ENCODE measurements at places on chromosomes 5 and 9.

GRCh38 chr9:87787735-87788134 lies 61.8 kb downstream of the CTSL start:
- no peak for DNase-seq

- DNase-seq, result no peak
These were observed 17.4 kb downstream of the KIF24 start for GRCh38 chr9:34311499-34312185.

GRCh38 chr9:110650991-110651411 lies 17.6 kb upstream of the MUSK start:
- DNase-seq, result peak; percentile 97

GRCh38 chr5:78008356-78008967 lies 232.3 kb upstream of the TBCA start:
- DNase-seq, result no peak

GRCh38 chr5:164950927-164951326 lies 1445.5 kb downstream of the MAT2B start:
- DNase-seq, result no peak

DNA sequence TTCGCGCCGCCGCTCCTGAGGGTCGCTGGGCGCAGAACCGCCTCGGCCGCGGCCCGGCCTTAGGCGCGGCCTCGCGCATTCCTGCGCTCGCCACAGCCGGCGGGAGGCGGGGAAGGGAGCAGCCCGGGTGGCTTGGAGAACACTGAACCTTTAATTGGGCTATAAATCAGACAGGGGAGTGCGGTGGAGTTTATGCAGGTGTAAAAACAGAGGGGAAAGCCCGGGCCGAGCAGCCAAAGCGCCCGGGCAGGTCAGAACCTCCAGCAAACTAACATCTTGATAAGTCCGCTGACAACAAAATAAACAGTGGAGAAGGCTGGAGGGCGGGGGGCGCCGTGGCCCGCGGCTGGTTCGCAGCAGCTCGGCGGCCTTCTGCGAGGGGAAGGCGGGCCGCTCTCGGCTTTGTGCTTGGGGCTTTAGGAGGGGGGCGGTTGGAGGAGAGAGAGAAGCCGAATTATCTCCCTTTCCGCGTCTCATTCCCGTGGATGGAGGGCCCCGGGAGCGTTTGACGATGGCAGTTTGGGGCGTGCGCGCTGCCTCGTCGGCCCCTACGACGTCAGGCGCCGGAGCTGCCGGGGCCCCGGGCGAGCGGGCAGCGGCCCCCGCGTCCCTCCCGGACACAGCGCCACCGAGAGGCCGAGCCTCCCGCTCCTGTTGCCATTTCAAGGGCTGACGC lies 11.3 kb downstream of the FOXD1 start:
- no peak for DNase-seq

- peak; percentile 17 for DNase-seq
These were observed 64.8 kb downstream of the HMCN2 start for GRCh38 chr9:130330202-130330862.

DNA sequence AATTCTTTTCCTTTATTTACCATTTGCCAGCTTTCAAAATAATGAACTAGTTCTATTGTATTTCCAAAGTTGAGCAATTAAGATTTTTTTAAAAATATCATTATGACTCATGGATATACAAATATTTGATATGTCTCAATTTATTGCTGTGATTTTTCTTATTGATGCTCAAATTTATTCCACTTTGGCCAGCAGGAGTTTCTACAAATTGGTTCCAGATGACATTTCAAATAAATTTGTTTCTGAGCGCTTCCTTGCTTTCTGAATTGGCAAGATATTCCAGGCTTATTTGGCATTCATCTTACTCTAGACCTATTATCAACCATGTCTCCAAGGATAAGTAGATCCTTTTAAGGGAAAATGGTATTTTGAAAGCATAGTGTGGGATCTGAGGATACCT lies 58.5 kb upstream of the TJP2 start:
- peak; percentile 34 for DNase-seq

DNA sequence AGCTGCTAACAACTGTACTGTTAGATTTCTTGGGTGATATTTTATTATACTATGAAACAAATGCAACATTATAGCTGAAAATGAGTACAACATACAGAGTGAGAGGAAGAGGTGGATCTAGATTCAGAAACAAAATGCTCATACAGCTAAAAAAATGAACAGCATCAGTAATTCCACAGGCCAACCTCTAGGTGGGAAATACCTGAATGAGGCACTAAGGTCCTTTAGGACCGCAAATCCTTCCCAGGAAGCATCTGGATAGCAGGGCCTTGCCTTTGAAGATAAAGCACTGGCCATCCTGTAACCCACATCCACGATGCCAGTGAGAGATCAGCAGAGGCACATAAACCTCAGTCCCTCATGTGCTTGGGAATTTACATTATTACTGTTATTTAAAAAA lies 310.8 kb downstream of the YTHDC2 start:
- DNase-seq, result no peak

- DNase-seq, result no peak
These were observed 269.6 kb downstream of the ARL15 start for GRCh38 chr5:54040804-54041203.

GRCh38 chr9:8157683-8158324 lies 358.2 kb upstream of the DMAC1 start:
- no peak for DNase-seq

- no peak for DNase-seq
These were observed 29.7 kb upstream of the FCN1 start for GRCh38 chr9:134947265-134947955.

DNA sequence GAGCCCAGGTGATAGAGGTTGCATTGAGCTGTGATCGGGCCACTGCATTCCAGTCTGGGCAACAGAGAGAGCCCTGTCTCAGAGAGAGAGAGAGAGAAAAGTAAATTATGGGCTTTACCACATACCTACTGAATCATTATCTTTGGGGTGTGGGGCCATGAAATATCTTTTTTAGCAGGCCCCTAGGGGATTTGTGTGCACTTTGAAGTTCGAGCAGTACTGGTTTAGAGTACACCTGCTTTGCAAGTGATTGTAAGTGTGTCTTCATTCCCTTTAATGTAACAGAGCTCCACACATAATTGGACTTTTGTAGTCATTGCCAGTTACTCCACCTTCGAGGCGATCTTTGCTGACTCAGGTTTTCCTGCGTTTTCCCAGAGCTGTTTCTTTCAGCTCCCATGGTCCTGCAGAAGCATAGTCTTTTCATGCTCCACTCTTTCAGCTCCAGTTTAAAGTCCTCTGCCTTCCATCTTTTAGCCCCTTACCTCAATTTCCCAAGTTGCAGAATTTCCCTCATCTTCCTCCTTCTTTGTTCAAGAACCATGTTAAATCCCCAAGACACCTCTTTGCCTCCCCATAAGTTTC lies 24.0 kb upstream of the FRMPD1 start:
- DNase-seq, result no peak

DNA sequence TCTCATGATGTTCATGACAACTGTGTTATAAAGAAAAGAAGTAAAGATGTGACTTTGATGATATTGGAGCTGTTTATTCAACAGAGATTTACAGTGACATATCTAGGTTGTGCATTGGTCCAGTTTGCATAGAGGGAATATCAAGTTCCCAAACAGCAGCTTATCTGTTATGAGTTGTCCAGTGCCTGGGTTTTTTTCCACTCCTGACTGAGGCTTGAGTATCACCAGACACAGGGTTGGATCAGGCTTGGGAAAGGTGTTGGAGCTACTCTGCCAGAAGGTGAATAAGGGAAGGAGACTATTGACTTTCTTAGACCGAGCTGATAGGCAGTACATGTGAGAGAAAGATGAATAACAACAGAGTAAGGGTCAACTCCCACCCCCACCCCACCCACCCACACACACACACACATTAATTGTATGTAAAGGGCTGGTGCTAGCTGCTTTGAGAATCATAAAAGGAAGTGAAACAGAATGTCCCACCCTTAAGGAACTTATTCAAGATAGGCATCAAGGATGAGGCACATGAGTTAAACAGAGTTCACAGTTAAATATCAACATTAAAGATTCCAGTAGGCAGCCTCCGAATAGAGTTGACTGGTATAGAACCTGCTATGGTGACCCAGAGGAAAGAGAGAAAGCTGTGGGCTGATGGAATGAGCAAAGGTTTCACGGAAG lies 33.0 kb upstream of the RASGRF2 start:
- no peak for DNase-seq

DNA sequence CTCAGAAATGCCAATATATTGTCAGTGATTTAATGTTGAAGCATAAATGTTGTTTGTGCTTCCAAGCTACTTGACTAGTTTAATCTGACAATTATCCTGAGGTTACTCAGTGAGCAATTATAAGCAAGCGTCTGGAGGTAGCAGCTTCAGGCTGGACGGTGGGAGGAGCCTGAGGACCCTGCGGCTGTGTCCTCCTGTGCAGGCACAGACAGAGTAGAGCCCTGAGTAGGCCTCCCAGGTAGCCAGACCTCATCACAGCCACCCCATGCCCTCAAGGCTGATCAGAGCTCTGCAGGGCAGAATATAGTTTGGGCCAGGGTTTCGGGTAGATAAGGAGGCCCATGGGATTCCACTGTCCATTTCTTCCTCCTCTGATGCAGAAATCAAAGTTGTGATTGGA lies 153.6 kb downstream of the DRD1 start:
- DNase-seq, result no peak

- DNase-seq, result no peak
These were observed 120.7 kb downstream of the MYO10 start for GRCh38 chr5:16815432-16815831.

DNA sequence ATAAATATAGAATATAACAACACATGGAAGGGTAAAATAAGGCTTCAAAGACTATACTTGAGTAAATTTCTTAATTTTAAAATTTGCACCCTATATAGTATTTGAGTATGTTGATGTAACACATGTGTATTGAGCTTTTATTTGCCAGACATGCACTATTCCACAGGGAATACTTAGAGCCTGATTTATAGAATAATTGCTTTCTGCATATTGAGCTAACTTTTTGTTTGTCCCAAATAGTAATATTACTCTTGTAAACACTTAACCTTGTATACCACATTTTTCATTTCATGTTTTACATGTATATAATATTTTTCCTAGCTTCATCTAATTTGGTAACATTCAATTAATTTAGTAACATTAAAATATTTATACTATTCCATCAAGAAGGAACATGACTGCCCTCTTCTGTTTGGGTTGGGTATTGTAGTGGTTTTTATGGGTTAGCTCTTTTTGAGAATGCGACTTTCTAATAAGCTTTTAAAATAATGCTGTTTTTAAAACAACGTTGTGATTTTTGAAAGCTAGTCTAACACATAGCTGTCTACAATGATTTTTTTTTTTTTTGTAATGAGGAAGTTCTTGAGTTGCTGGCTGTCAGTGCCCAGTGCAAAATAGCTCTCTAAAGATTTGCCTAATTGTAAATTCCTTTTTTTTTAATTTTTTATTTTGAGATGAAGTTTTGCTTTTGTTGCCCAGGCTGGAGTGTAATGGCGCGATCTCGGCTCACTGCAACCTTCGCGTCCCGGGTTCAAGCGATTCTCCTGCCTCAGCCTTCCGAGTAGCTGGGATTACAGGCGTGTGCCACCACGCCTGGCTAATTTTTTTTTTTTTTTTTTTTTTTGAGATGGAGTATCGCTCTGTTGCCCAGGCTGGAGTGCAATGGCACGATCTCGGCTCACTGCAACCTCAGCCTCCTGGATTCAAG lies 4.8 kb downstream of the SUB1 start:
- DNase-seq, result no peak

GRCh38 chr5:53569453-53569852 lies 9.0 kb downstream of the NDUFS4 start:
- DNase-seq, result no peak

DNA sequence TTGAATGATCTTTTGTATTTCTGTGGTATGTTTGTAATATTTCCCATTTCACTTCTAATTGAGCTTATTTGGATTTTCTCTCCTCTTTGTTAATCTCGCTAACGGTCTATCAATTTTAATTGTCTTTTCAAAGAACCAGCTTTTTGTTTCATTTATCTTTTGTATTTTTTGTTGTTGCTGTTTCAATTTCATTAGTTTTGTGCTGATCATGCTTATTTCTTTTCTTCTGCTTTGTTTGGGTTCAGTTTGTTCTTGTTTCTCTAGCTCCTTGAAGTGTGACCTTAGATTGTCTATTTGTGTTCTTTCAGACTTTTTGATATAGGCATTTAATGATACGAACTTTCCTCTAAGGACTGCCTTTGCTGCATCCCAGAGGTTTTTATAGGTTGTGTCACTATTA lies 28.4 kb upstream of the SNCAIP start:
- DNase-seq, result no peak

GRCh38 chr9:121478816-121479676 lies 20.6 kb downstream of the GGTA1 start:
- DNase-seq, result peak; percentile 58

DNA sequence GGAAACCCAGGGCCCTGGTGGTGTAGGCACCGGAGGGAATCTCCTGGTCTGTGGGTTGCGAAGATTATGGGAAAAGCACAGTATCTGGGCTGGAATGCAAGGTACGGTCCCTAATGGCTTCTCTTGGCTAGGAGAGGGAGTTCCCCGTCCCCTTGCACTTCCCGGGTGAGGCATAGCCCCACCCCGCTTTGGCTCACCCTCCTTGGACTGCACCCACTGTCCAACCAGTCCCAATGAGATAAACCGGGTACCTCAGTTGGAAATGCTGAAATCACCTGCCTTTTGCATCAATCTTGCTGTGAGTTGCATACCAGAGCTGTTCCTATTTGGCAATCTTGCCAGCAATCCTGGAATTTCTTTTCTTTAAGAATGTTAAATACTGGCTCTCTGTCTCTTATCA lies 1429.1 kb downstream of the MAT2B start:
- no peak for DNase-seq

DNA sequence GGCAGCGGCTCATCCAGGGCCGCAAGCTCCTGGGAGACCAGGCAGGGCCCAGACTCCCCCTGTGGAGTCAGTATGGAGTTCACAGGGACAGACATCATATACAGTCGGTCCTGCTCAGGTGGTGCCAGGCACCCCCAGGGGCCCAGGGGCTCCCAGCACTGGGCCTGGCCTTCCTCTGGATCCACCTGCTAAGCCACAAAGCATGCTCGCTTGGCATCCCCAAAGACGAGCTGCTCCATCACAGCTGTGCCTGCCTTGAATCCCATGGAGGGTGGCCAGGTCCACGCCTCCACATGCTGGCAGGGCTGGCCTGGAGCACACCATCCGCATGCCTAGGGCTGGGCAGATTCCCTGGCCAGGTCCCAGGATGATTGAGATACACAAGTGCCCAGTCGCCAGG lies 4.6 kb downstream of the BICD2 start:
- DNase-seq, result no peak

- no peak for DNase-seq
These were observed at the start of gene LURAP1L for GRCh38 chr9:12774861-12775678. TSS of gene LURAP1L (plus strand) at chr9:12775020. CDS start at chr9:12775716, 696 bp downstream.

- DNase-seq, result no peak
These were observed 4.7 kb downstream of the KLHL3 start for GRCh38 chr5:137731176-137731575.

DNA sequence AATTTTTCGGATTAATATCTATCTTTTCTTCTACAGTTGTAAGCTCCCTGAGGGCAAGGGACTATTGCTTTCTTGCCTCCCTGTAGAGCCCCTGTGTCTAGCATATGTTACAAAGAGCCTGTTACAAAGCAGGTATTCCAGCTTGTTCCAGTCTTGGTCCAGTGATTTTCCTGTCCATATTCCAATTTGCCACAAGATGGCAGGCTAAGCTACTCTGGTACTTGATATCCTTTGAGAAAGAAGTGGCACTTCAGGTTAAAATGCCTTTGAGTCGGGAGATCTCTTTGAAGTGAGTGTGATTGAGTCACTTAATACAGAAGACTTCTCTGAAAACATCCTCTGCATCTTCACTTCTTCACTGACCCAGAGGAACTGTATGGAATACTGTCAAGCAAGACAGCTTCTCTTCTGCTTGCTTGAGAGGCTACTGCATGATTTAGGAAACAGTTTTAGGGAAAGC lies 24.5 kb downstream of the CAVIN4 start:
- no peak for DNase-seq
